Activated CD4-positive, alpha-beta T cell treated with anti-CD3 and anti-CD28 coated beads, Interleukin-2, amount 50 U/mL, for 16 hours (primary cell): ENCODE measurements at places on chromosomes 2 and 18.
A peak's percentile ranks its signal among the peaks of the same experiment; 100 is the strongest.

DNA sequence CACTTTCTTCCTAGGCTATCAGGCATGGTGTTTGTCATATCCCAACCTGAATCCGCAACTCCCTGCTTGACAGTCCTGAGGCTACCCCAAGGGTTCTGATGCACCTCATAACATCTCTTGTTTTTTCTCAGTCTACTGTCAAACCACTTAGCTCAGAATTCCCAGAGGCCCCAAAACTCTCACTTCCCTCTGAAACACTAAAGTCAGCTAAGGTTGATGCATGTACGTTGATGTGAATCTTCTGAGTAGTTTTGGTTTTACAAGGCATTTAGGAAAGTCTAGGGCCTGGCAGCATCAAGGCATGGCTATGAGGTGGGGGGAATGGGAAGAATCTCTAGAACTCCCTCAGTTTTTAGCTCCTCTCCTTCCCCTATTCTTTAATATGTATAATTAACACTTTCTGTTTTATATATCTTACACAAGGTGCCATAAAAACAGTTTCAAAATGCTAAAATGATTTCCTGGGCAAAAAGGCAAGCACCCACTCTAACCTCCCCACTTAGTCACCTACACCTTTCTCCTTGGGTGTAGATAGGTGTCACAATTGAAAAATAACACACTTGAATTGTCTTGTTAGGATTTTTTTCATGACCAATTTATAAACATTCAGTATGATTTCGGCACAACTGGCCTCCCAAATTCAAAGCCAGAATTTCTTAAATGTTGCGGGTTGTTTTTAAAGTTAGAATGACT, 71.4 kb upstream of the TANK start:
- no peak for DNase-seq

DNA sequence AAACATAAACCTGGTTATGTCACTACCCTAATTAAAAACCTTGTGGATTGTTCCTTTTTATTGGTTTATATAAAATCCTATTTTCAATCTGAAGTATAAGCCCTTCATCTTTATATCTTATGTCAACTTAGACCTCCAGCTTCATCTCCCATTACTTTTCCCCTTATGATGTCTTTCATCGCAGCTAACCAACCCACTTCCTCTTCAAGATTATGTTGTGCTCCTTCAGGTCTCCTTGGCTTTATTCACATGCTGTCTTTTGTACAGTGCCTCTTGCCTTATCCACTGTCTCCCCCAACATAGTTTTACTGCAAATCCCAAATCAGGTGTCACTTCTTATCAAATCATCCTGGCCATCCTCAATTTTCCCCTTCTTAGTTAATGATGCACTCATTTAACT, 25.9 kb downstream of the MBD5 start:
- no peak for DNase-seq

GRCh38 chr2:235042576-235043515, 91.0 kb downstream of the SH3BP4 start:
- DNase-seq: no peak

- DNase-seq: no peak
Measured at GRCh38 chr2:203022751-203023150, 8.1 kb downstream of the NBEAL1 start.

GRCh38 chr2:18901242-18901641, 311.9 kb upstream of the NT5C1B start:
- no peak for DNase-seq

- DNase-seq: no peak
Measured at GRCh38 chr2:46184794-46185583, 112.2 kb upstream of the EPAS1 start.

DNA sequence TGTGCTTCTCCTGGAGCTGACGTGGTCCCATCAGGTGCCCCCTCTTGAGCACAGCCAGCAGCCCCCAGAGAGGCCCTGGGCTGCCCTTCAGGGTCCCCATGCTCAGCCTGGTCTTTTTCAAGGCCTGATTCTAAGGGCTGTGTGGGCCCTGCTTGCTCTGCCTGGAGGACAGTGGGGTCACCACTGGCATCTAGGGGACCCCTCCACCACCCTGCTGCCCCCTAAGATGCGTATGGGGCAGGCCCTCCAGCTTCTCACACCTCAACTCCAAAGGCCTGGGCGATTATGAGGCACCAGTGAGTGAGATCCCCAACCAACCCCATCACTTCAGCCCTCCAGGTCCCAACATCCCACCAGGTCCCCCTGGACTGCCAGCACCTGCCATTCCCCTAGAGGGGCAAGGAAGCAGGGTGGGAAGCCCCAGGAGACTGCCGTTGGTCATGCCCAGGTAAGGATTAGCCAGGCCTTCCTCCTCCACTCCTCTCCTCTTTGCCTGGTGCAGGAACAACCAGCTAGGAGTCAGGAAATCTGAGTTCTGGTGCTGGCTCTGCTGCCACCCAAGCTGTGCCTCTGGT, 114.4 kb downstream of the SMAD7 start:
- no peak for DNase-seq

DNA sequence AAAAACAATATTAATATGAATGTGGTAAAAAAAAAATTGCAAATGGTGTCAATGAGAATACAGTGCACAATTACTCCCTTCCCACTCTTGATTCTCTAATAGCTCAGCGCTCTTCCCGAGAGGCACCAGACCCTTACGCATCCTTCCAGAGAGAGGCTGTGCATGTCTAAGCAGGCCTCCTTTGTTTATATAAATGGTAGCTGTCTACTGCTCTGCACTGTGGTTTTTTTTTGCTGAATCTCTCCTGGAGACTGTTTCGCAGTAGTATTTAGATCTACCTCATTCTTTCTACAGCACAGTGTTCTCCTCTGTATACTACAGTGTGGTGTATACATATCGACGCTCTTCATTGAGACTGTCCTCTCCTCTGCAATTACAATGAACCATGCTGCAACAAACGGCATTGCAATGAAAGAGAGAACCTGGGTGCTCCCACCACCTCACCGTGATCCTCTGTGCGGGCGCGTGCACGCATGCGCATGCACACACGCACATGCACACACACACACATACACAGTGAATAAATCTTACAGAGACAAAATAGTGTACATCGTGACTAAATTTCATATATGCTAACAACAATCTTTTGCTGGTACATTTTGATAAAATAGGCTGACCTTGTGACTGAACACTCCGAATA, 19.4 kb downstream of the SEPTIN10 start:
- DNase-seq: no peak

GRCh38 chr2:221153226-221153625, 418.9 kb downstream of the EPHA4 start:
- DNase-seq: no peak

GRCh38 chr2:69546646-69547045, 96.9 kb downstream of the AAK1 start:
- DNase-seq: no peak

- no peak for DNase-seq
Measured at GRCh38 chr18:12257996-12258718, 4.0 kb downstream of the CIDEA start.

GRCh38 chr18:46338766-46339165, 234.6 kb downstream of the HAUS1 start:
- DNase-seq: no peak

DNA sequence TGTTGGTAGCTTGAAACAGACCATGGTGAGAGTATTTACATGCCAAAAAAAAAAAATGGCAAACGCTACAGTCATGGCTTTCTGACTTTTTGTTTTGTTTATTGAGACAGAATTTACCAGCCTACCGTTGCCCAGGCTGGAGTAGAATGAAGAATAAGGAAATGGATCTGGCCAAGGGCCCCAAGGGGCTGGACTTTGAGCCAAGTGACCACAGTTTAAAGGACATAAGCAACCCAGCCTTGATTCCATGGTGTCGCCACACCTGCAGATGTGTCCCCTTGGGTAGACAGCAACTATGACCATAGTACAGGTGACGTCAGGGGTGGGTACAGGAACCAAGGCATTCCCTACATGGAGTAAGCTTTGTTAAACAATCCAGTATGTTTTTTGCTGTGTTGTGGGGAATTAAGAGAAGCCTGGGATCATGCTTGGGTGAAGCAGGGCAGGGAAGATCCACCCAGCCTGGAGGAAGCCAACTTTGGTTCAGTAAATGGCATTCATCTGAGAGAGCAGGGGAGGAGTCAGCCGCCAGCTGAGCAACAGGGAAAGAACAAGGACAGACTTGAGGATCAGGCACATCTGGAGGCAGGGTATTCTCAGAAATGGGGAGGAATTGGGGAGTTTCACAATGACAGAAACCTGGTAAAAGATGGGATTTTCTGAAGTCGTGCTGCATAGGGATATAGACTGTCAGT, 110.3 kb upstream of the SH3BP4 start:
- DNase-seq: no peak

GRCh38 chr2:66897691-66898150, 462.8 kb downstream of the MEIS1 start:
- no peak for DNase-seq

GRCh38 chr2:157866202-157866601, 9.9 kb downstream of the ACVR1 start:
- DNase-seq: no peak

- DNase-seq: no peak
Measured at GRCh38 chr2:231960810-231961348, 634 bp upstream of the DIS3L2 start.

DNA sequence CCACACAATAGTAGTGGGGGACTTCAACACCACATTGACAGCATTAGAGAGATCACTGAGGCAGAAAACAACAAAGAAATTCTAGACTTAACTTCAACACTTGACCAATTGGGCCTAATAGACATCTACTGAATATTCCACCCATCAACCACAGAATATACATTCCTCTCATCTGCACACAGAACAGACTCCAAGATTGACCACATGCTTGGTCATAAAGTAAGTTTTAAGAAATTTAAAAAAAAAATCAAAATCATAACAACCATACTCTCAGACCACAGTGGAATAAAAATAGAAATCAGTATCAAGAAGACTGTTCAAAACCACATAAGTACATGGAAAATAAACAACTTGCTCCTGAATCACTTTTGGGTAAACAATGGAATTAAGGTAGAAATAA, 9.0 kb upstream of the FLACC1 start:
- no peak for DNase-seq

DNA sequence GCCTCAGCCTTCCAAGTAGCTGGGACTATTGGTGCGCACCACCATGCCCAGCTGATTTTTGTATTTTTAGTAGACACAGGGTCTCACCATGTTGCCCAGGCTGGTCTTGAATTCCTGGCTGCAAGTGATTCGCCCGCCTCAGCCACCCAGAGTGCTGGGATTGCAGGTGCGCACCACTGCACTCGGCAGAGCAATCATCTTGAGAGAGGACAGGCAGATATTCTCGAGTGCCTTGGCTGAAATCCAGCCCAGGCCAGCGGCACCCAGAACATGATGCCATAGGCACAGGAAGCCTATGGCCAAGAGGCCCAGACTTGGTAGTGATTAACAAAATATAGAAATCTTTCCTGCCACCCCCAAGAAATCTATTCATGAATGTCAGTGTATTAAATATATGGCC, 58.0 kb upstream of the PEX13 start:
- no peak for DNase-seq

GRCh38 chr18:22483407-22483806, 65.7 kb upstream of the CTAGE1 start:
- no peak for DNase-seq

DNA sequence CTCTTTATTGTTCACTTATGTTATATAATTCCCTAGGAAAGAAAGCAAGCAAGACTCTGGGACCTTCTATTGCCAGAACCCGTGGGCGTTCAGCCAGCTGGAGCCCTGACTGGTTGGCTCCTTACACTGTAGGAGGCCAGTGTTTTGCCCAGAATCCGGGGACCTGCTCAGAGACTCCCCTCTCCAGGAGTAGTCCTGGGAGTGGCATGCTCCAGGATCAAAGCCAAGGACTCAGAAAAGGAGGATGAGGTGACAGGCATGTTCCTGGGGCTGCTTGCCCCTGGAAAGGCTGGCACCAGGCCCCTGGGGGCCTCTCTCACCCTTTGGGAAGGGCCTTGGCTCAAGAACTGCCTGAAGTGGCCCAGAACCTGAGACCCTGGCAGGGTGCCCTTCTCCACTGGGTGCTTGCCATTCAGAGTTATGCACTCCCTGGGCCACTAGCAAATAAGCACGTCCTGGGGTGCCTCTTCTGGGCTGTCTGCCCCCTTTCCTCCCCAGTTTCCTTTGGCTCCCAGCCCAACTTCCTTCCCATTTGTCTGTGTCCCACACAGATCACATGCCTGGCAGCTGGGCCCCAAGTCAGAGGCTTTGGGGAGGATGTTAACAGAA, 19.6 kb upstream of the KIF3C start:
- no peak for DNase-seq

- no peak for DNase-seq
Measured at GRCh38 chr2:51103205-51103604, 71.3 kb upstream of the NRXN1 start.

GRCh38 chr2:190804182-190804795, 76.3 kb upstream of the GLS start:
- DNase-seq: peak; percentile 18

- peak; percentile 56 for DNase-seq
Measured at GRCh38 chr2:208415255-208415654, 8.7 kb downstream of the PTH2R start.

DNA sequence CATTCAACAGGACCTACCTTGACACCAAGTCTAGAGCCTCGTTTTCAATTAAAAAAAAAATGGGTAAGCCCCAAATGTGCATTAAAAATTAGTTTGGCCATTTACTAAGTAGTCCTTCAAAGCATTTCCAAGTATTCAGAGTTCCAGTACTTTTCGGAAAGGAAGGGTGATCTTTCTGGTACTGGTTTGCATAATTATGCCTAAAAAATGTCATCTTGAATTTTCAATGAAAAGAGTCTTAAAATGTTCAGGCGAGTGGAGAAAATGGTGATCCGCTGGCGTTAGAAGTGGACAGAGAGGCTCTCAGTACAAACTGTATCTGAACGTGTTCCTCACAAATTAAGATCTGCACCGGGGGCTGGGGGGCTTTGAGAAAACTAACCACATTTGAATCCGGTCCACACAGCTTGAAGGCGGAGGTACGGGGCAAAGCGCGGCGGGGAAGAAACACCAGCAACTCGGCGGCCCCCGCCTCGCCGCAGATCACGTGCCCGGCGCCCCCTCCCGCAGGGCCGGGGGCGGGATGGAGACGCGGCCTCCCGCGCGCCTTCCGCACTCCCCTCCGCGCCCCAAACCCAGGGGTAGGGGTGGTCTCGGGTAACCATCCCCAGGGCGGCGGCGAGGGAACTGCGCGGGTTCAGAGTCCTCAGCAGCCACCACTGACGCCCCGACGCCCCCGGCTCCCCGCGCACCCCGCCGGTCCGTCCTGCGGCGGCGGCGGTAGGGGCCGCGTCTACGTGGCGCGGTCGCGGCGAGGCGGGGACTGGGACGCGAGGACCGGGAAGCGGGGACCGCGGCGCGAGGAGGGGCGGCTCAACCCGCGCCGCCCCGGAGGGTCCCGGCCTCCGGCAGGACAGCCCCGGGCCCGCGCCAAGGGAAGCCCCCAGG, 564 bp downstream of the LPIN2 start:
- DNase-seq: peak; percentile 37

- no peak for DNase-seq
Measured at GRCh38 chr18:47235096-47235495, 16.4 kb downstream of the SKOR2 start.

- DNase-seq: no peak
Measured at GRCh38 chr2:6370753-6371551, 494.8 kb downstream of the CMPK2 start.

- DNase-seq: no peak
Measured at GRCh38 chr2:139403948-139404347, 623.8 kb upstream of the NXPH2 start.

GRCh38 chr2:145022666-145023333, 502.9 kb upstream of the ZEB2 start:
- no peak for DNase-seq

- DNase-seq: no peak
Measured at GRCh38 chr18:58004317-58004716, 39.7 kb upstream of the NEDD4L start.

GRCh38 chr2:193584522-193584938, 1389.8 kb upstream of the TMEFF2 start:
- DNase-seq: peak; percentile 4
